ENCODE measurements at places on chromosomes 2 and 18.

- DNase-seq = no peak
Observed at GRCh38 chr2:14234911-14235310, 397.6 kb upstream of the LRATD1 start.

DNA sequence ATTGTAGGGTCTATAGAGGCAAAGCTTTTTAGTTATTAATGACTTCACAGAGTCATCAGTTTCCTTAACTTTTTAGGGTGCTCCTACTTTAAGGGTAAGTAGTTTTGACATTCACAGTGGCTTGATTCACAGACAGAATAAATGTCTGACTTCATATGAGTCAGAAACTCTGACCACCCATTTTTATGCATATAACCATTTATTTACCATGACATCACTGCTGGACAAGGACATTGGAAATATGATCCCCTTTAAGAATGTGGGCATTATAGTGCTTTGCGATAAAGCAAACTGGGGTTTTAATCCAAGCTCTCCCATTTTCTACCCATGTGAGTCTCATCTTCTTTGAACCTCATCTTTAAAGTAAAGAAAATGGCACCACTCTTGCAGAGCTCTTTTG is 162.0 kb upstream of the MC4R start:
- DNase-seq = no peak

- DNase-seq = no peak
Observed at GRCh38 chr2:62923242-62923641, 127.4 kb upstream of the OTX1 start.

DNA sequence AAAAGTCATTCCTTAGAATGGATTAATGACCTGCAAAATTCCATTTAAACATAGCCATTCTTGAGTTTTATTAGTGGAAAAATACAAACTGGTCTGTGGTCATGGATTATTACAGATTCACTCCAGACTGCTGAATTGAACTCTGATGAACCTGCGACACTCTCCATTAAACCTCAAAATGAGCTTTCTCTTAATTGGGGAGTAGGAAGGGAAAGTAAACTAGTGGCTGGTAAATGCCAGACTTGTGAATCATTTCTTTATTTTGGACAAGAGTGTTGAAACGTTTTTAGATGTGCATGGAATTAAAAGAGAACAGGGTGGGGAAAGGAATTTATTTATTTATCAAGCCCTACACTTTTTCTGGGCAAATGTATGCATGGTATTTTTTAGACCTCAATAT is 321.2 kb upstream of the FANCL start:
- no peak for DNase-seq

GRCh38 chr2:215354771-215355695 is 43.2 kb downstream of the ATIC start:
- DNase-seq = no peak

DNA sequence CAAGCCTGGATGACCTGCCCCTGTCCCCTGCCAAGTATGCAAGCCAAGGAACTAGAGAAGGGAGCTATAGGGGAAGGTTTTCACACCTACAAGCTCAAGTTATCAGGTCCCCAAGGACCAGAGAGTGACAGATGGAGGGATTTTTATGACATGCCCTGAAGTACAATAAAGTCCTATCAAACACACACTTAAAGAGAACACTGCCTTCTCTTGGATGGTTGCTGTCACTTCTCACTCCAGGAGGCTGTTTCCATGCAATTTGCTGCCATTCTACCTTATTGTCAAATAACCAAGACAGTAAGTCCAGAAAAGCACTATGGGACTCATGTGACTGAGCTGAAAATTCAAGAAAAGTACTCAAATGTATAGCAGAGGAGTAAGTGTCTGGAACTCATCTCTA is 76.6 kb upstream of the DDX18 start:
- DNase-seq = no peak

DNA sequence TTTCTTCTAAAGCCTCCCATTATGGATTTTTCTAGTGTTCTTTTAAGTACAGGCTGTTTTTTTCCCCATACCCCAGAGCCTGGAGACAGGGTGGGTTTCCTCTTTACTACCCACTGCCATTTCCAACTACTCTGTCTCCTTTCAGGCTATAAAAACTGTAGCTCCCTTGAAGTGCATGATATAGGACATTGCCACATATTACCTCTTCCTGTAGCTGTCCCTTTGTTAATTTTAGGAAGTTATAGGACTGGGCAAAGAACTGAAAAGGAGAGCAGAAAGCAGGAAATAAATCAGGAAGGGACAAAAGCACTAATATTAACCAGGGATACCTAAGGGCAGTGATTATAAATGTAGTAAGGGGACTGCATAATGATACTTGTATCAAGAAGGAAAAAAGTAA is 54.1 kb downstream of the VIL1 start:
- DNase-seq = no peak

DNA sequence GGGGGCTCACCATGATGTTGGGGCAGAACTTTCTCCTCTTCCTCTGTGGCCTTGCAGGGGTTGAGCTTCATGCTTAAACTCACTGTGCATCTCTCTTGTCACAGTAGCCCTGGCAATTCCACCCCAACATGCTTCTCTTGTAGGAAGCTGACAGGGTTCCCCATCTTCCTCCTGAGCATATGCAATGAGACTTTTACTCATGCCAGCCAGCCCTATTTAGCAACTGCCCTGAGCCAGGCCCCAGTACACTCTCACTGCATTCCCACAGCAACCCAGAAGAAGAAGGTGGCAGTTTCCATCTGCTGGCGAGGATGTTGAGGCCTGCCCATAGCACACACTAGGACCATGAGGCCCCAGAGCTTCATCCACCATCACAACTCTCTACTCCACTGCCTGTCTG is 72.2 kb upstream of the TEX51 start:
- DNase-seq = no peak

GRCh38 chr2:85838181-85838580 is 50.6 kb downstream of the ST3GAL5 start:
- DNase-seq = no peak

GRCh38 chr2:182852090-182852489 is 14.3 kb downstream of the FRZB start:
- no peak for DNase-seq

DNA sequence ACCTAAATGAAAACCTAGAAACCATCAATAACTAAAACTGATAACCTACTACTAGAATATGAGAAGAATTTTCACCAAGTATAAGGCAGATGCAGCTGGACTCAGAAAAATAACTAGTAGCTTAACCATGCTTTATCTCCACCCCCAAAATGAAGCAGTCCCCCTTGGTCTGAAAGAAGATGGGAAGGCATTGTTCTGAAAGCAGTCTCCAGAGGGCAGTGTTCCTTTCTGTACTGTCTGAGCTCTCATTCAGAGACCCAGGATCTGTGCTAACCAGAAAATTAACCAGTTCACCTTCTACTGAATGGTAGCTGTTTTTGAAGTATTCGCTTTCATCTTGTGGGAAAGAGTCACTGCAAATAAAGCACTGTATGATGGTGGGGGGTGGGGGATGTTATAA is 273.0 kb downstream of the PDE11A start:
- no peak for DNase-seq

GRCh38 chr2:16661936-16662839 is 3.4 kb downstream of the CYRIA start:
- DNase-seq = no peak

DNA sequence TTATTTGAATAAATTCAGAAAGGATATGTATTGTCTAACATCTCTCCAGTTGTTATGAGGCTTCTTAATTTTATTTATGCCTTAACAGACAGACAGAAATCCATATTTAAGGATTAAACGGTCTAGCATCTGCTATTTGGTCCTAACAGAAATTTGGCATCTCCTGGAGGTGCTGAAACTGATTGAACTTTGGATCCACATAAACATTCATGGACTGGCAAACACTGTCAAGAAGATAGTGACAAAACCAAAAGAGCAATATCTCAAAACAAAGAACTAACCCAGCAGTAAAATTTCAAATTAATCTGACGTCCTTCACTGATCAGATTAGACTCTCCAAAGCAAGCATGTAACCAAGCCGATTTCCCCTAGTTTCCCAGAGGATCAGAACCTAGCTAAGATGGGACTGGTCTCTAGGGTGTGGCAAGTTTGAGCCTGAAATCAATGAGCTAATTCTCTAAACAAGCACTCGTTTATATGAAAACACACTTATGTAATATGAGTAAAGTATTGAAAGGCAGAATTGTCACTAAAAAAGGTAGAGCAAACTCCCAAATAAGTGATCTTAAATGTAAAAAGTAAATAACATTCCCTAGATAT is 139.5 kb downstream of the NOL4 start:
- DNase-seq = no peak

- DNase-seq = no peak
Observed at GRCh38 chr2:62216616-62217015, 20.7 kb downstream of the B3GNT2 start.

DNA sequence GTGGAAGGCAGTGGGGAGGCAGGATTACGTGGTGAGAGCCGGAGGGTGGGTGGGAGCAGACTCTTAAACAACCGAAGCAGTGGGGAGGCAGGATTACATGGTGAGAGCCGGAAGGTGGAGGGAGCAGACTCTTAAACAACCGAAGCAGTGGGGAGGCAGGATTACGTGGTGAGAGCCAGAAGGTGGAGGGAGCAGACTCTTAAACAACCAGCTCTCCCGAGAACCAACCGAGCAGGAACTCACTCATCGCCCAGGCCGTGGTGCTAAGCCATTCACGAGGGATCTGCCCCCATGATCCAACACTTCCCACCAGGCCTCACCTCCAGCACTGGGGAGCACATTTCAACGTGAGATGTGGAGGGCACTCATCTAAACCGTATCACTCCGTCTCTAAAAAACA is 87.7 kb downstream of the RTP5 start:
- DNase-seq = no peak

GRCh38 chr18:63317982-63318888 is 1.3 kb downstream of the BCL2 start:
- DNase-seq = peak; percentile 89

DNA sequence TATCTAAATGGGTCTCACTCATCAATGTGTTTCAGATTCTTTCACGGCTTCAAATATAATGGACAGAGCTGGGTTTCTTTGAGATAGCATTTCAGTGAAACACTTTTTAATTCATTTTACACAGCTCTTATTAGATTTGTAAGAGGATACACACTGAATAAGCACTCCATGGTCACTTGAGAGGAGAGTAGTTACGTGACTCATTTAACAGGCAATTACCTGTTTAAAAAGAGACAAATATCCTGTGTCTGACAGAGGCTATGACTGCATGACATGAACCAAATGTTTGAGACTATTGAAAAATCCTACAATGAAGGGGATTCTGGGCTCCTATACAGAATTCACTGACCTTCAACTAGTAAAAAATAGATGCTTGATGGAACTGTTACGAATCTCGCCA is 786.9 kb downstream of the EPHA4 start:
- no peak for DNase-seq

GRCh38 chr2:207283356-207283755 is 117.6 kb upstream of the KLF7 start:
- no peak for DNase-seq

DNA sequence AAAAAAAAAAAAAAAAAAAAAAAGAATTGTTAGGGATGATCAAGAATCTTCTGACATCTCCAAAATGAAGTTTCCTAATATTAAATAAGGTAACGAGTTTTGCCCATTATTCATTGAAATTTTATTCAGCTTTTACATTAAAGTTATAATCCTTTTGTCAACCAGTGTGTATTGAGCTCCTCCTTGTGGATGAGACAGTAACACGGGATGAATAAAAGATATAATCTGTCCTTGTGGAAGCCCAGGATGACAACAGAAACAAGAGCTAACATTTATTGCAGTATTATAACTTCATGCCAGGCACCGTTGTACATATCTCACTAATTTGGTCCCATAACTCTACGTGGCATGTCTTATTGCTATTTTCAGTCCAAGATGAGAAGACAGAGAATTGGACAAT is 33.4 kb upstream of the SERPINB7 start:
- no peak for DNase-seq

DNA sequence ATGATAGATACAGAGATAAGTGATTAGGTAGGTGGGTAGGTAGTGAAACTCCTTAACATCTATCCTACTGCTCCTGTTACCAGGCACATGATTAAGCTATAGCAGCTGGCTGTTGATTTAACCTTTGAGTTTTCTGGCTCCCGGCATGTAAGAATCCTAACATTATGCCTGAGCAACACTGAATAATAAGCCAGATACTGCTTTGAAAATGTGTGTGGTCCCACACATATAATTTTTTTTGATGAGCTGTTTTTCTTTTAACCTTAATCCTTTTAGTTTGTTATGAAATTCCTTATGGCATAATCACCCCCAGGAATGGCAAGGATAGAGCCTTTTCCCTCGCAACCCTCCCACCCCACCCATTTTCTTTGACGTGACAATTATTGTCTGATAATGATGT is 104.2 kb upstream of the NEUROD1 start:
- no peak for DNase-seq

DNA sequence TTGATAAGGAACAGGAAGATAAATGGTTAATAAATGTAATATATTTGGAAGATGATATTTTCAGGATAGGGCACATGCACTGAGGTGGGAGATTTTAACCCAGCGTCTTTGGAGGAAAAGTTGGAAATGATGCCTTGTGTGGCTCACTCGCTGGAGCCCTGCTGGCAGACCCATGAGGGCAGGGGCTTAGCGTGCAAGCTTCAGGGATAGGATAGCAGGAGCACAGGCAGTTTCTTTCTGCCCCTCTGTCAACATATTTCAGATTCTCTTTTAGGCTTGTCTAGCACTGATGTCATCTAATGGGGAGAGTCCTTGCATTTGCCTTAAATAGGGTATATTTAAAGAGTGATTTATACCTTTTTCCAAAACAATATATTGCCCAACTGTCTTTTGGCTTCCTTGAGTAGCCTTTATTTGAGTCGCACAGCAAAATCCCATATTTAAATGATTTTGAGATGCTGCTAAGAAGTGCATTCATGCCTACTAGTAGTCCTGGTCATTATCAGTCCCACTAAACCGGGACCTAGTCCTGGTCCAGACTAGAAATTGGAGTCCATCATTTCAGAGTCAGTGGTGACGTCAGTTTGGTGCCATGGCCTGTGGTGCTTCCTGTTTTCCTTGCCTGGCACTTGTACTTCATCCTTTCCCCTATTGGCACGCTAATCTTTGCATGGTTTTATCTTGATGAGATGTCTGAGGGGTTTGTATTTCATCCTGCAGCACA is 45.8 kb downstream of the SH3RF3 start:
- DNase-seq = no peak

DNA sequence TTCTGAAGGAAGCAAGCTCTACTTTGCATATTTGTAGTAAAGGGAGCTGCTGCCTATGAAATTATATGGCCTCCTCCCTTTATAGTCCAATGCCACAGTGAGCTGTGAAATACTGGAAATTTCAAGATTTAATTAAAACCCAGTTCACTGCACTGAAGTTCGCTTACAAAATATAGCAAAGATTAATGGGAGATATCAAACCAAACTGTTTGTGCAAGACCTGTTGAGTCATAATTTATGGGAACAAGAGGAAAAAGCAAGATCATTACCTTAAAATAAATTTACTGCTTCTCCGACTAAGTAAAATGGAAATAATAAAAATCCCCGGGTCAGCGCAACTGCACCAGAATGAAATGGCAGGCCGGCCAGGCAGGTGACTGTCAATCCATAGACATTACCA is 215.5 kb upstream of the RAB6C start:
- no peak for DNase-seq

All from activated CD8-positive, alpha-beta memory T cell treated with anti-CD3 and anti-CD28 coated beads for 24 hours (primary cell).